Stimulated activated CD8-positive, alpha-beta memory T cell treated with anti-CD3 and anti-CD28 coated beads, Interleukin-12 subunit alpha, Interleukin-12 subunit beta, amount 100 ng/mL, for 1 hour (primary cell): ENCODE measurements at places on chromosomes 7 and 10.

DNA sequence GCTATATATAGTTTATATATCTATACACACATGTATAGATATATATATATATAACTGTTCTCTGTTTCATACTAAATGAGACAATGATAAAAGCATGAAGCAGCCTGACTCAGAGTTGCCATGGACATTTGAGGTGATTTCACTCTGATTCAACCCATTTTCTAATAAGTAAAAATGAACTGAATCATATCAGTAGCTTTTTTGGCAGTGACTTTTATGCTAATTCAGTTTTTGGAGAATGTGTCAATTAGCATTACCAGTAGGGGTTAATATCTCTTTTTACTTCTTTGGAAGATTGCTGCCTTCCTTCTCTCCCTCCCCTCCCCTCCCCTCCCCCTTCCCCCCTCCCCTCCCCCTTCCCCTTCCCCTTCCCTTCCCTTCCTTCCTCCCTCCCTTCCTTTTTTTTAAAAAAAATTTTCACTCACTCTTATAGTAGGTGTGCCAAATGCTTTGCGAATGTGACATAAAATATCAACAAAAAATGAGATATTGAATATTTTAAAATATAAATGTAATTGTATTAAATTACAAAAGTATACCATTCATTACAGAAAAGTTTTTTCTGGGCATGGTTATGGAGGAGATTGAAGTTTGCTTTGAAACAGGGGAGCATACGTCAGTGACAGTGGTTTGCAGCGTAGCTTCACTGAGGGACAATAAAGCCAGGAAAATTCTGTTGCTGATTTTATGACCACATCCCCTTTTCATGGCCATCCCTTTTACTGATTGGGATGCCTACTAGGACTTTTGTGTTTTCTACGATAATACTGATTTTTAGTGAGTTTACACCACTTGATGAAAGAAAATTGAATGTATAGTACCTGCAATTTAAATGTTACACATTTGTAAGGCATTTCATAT, 64.0 kb upstream of the KLF6 start:
- no peak for DNase-seq

GRCh38 chr10:72316748-72317435, 37.8 kb downstream of the DNAJB12 start:
- DNase-seq = no peak

GRCh38 chr10:96407560-96408069, 48.8 kb upstream of the OPALIN start:
- no peak for DNase-seq

- DNase-seq = no peak
Observed at GRCh38 chr7:30750683-30751650, 968 bp upstream of the INMT start.

DNA sequence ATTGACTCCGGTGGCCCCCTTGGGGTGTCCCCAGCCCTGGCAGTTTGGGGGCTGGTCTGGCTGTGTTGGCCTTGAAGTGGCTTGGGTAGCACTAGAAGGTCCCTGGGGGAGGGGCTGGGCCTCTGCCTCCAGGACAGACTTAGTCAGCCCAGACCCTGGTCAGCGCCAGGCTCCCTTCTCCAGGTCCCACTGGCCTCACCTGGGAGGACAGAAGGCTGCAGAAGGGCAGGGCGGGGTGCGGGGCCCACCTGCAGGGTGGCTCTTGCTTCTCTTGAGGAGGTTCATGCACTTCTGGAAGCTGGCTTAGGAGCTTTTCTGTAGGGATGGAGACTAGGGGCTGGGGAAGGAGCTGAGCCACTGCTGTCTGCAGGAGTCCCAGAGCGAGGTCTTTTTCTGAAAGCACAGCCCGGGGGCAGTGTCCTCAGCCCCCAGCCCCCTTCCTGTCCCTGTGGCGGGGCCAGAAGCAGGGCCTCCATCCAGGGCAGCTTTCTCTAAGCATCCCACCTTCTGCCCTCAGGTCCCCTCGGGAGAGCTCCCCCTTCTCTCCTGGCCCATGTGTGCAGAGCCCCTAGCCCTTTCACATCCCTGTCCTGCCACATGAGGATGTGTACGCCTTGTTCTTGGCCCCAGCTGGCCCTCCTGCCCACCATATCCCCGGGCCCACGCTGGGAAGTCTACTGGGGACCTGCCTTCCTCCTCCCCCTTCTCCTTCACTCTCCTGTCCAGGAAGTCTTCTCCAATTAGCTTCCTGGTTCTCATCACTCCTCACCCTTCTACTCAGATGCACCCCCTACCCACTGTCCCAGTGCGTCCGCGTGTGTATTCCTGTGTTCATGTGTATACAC, 11.0 kb downstream of the TBATA start:
- no peak for DNase-seq

DNA sequence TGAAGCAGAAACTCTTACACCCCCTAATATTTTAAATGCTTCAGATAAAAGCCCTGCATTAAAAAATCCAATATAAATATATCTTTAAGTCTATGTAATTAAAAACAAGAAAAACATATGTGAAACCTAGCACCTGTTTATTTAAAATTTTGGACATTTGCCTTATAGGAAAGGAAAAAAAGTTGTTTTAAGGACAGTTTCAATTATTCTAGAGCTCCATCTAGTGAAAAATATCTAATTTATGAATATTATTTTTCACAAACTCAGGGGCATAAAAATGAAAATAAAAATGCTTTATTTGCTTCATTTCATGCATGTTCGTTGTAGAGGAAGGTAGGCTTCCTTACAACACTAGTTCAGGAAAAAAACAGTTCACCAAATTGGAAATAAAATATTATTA, 26.1 kb downstream of the ENKUR start:
- no peak for DNase-seq

GRCh38 chr7:104922182-104923009, 91.6 kb upstream of the KMT2E start:
- no peak for DNase-seq

- no peak for DNase-seq
Observed at GRCh38 chr10:91887272-91888076, 21.8 kb downstream of the FGFBP3 start.

DNA sequence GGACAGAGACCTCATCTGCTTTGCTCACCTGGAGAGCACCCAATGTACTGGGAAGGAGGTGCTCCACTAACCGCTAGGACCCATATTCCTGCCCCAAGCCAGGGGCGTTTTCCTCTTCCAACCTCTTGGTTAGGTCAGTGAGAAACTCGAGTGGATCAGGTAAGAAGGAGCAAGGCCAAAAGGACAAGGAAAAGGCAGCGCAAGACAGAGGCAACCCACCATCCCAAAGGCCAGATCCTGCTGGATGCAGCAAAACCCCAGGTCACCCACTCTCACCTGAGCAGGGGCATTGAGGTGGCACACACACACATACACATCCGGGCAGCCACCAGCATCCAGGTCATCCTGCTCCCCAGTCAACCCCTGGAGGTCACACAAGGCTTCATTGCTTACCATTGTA, 105.1 kb downstream of the GRID1 start:
- no peak for DNase-seq

- no peak for DNase-seq
Observed at GRCh38 chr10:24251547-24251946, 42.6 kb downstream of the KIAA1217 start.

DNA sequence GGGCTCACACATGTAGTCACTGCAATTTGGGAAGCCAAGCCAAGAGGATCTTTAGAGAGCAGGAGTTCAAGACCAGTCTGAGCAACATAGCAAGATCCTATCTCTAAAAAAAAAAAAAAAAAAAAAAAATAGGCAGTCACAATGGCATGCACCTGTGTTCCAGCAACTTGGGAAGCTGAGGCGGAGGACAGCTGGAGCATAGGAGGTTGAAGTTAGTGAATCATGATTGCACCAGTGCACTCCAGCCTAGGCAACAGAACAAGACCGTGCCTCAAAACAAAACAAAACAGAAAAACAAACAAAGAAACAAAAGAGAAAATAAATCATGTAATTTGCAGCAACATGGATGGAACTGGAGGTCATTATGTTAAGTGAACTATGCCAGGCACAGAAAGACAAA, 33.6 kb upstream of the BICC1 start:
- no peak for DNase-seq

DNA sequence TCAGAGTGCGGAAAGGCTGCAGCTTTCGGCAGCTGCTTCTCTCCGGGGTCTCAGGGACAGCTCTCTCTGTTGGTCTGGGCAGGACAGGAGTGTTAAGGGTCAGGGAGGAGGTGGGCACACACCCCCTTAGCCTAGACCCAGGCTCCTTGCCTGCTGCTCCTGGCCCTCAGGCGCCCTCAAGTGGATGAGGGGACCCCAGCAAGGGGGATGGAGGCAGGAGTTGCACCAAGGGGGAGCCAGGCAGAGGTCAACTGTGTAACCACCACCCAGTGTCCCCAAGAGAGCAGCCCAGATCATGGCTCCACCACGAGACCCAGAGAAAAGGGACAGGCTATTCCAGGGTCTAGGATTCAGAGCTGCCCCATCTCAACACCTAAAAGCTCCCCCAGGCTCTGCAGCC, 26.9 kb downstream of the SPOCK2 start:
- DNase-seq = no peak

DNA sequence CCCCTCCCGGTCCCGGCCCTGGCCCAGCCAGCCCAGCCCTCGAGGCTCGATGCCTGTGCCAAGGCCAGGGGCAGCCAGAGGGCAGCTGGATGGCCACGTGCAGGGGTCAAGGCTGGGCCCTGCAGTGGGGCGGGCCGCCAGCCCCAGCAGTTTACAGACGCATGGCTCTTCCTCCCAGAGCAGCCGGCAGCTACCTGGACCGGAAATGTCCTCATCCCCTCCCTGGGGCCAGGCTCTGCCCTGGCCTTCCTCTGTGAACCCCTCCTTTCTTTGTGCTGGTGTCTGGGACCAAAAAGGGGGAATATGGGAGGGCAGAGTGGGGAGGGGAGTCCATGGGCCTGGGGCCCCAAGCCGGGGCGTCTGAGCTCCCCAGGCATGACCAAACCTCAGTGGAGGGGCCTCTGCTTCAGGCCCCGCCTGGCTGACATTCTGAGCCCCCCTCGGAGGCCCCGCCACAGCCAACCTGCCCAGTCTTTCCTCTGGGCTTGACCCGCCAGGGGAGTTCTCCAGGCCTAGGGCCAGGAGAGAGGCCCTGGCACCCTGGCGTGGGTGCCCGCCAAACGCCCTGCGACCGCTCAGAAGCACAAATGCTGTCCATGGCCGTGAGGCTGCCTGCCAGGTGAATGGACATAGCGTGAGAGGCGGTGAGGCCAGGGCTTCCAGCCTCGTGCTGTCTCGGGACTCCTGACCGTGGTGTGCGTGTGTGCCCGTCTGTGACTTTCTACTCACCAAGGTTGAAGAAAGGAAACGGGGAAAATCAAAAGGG, 24.7 kb upstream of the AMZ1 start:
- DNase-seq = no peak

GRCh38 chr10:33134011-33134751, 176.2 kb upstream of the ITGB1 start:
- DNase-seq = peak; percentile 66
